ENCODE measurements at places on chromosomes 7 and 10.

DNA sequence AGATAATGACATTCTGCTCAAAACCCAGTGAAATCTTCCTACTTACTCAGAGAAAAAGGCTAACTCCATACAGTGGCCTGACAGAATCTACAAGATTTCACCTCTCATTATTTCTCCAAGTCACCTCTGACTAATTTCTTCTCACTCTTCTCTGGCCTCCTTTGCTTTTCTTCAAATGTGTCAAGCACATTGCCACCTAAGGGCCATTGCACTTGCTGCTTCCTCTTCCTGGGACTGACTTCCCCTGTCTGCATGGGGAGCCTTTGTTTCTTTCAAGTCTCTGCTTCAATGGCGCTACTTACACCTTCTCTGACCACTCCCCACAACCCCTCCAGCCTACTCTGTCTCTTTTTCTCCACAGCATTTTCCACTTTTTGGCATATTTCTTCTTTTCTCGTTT lies 36.0 kb downstream of the PRTFDC1 start:
- no peak for DNase-seq

DNA sequence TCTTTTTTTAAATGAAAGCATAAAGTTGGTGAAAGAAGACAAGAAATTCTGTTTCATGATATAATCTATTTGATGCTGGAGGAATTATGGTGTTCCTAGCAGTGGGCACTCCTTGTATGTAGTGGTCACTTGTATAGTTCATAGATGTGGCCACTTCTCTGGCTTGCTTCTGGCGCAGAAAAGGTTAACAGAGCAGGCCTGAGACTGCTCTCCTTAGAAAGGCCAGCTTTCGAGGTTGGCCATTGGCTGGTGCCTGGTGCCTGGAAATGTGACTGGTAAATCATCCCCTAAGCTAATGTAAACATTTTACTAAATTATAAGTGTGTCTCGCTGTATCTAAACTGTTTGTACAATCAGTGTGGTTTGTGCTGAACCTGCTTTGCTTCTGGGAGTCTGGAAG lies 276.1 kb downstream of the PHTF2 start:
- DNase-seq: no peak

- no peak for DNase-seq
Measured at GRCh38 chr10:13960603-13961002, 370.1 kb downstream of the FRMD4A start.

DNA sequence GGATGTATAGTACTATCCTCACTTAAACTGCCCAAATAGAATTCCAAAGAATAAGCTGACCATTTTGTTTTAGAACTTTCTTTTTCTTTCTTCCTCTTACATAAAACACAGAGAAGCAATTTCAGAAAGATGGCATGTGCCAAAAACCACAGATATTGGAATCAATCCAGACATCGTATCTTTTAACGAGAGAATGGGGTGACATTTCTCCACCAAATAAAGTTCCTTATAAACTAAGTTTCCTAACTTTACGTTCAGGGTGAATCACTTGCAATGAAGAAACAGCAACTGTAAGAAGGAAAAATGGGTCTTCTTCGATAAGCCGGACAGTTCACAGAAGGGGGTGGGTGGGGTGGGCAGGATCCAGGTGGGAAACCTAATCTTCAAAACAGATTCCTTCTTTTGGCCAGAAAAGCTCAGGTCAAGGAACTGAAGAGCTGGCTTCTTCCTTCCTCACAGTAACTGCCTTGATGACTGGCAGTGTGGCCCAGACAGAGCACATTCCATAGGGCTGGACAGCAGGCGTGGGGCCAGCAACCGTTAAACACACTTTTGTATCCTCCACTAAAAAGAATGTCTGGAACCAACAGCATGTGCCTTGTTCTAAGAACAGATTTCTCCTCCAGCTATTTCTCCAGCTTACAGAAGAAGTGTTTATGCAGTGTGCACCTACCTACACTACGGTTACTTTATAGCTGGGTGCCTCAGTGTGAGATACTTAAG lies 31.5 kb downstream of the CREB3L2 start:
- DNase-seq: no peak

DNA sequence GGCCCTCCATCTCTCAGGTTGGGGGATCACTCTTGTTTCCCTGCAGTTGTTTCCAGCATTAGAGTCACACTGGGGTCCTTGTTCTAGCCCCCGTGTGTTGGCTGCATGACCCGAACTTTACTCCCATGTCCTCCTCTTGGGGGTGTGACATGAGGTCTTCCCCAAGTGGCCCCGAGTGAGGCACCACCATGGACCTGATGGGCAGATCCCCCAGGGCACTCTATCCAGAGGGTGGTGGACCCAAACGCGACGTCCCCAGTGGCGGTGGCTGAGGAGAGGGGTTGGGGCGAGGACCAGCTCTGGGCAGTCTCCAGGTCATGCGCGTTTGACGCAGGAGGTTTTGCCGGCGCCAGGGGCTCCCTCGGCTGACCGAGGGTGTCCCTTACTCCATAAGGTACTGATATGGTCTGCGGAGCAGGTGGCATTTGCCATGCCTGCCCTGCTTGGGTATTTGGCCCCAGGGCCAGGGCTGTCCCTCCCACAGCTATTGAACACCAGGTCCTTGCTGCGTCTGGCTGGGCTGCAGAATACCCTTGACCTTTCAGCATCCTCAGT lies 131.9 kb downstream of the LHPP start:
- no peak for DNase-seq

DNA sequence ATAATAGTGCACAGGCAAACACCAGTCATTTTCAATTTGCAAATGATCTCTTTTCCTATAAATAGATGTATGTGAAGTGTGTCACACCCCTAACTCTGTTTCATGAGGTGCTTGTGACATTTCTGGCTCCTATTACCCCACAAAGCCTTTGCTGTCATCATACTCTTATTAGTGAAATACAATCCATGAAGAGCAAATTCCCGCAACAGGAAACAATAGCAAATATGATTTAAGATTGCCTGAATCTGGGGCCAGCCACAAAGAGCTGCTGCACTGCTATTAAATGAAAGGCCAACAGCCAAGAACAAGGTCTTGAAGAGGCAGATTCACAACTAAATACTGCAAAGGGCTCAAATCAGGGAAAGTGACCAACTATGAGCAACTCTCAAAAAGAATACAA lies 96.3 kb upstream of the CAV2 start:
- DNase-seq: no peak
